OCI-M1 (cell line): ENCODE measurements at places on chromosomes 6 and 20.

- no peak for DNase-seq
Measured at GRCh38 chr6:120096696-120097260, 747.2 kb upstream of the MAN1A1 start.

- no peak for DNase-seq
Measured at GRCh38 chr20:8735674-8736073, 333.2 kb upstream of the PLCB4 start.

DNA sequence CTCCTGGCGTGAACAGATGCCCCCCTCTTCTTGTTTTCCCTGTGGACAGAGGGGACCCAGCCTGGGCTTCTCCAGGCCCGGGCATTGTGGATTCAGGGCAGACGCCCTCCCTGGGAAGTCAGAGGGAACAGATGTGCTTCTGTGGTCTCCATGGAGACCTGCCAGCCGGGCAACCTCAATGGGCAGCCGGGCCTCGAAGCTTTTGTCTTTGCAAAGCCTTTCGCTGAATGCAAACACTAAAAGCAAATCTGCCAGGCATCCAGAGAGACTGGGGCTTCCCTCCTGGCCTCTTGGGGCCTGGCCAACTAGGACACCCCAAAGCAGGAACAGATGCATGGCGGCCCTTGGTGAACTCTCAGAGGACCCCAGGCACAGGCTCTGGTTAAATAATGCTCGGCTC is 370.0 kb upstream of the SULF2 start:
- DNase-seq = no peak

DNA sequence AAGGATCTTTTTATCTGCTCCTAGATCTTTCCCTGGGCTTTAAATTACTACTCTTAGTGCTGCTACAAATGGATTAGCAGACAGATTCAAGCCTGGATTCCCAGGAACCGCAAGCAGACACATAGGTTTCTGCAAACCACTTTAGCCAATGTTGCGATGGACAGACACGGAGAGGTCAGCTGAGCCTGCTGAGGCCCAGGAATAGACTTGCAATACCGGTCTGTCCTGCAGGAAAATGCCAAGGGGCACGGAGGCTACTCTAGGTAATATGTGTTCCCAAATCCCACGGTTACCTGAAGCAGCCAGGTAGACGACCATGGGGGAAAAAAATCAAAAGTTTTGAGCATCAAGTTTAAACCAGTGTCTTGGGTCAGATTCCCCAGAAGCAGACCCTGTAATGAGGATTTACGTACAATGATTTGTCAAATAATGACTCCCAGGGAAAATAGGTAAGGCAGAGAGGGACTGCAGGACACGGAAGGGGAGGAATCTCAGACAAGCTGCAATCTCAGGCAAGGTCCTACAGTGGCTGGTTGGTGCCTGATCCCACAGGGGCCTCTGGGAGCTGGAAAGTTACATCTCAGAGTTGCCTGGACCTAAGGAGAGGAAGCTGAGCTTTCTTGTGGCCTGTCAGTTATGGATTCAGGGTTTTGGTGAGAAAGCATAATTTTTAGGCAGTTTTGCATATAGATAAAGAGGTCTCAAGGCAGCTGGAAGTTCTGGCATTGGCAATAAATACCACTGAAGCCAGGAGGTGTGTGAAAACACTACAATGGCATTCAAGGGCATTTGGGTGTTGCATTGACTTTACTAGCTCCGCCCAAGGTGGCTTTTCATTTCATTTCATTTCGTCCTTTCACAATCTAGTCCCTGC is 12.5 kb downstream of the OTOR start:
- no peak for DNase-seq

- no peak for DNase-seq
Measured at GRCh38 chr6:12324748-12325147, 34.6 kb downstream of the EDN1 start.

- peak; percentile 26 for DNase-seq
Measured at GRCh38 chr6:35973670-35974222, 50.7 kb downstream of the SLC26A8 start.

- no peak for DNase-seq
Measured at GRCh38 chr6:43024436-43024835, 3.0 kb downstream of the RRP36 start.

DNA sequence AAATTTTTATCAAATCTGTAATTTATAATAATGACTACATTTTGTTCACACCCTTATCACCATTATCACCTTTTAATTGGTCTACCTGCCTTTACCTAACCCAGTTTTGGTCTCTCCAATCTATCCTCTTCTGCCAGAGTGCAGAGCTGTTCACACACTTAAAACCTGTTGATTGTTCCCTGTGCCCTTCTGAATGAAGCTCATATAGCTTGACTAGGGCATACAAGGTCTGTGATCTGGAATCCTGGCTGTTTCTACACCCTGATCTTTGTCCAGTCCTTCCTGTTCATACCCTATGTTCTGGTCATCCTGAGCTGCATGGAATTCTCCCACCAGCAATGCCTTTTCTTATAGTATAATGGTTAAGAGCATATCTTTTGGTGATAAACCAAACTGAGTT is 28.9 kb upstream of the SUMO4 start:
- DNase-seq = no peak

- no peak for DNase-seq
Measured at GRCh38 chr6:56770011-56770520, 127.4 kb upstream of the DST start.

DNA sequence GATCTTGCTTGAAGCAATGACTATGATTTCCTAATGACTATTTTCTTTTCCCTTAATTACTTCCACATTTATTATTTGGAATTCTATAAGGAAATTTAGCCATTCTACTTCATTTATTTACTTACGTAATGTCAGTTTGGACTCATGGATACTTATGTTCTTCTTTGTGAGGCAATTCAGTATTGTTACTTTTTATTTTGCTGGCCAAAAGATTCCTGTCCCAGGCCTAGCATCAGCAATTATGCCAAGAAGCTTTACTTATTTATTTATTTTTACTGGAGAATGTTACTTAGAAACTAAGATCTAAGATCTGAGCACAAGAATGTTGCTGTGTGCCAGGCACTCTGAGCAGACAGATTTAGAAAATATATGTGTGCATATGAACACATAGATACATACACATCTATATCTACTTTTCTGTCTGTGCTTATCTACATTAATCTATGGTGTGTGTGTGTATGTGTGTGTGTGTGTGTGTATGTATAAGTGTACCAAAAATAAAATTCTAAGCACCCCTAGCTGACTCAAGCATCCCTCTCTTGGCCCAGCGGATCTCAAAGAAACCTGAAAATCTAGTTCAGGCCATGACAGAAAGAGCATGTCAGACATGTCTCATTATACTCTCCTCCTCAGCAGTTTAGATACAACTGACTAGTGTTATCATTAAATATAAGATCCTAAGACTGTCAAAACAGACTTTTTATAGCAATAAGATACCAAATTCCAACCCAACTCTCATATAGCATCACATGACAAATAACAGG is 640.0 kb upstream of the GJE1 start:
- DNase-seq = no peak

DNA sequence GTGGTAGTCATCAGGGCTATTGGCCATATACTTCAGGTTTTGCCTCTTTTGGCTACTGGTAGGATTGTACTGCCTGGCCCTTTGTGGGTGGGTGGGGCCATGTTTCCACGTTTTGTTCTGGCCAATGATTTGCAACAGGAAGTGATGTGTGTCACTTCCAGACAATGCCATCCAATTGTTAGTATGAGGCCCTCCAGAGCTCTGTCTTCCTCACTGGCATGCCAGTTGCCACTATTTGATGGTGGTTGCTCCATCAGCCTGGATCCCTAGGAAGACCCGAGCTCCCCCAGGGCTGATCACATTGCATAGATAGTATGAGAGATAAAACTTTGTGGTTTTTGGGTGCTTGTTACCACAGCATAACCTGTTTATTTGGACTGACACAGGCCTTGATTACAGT is 7.7 kb upstream of the LRRN4 start:
- DNase-seq = no peak

GRCh38 chr6:4849226-4850022 is 73.2 kb downstream of the CDYL start:
- DNase-seq = peak; percentile 41

DNA sequence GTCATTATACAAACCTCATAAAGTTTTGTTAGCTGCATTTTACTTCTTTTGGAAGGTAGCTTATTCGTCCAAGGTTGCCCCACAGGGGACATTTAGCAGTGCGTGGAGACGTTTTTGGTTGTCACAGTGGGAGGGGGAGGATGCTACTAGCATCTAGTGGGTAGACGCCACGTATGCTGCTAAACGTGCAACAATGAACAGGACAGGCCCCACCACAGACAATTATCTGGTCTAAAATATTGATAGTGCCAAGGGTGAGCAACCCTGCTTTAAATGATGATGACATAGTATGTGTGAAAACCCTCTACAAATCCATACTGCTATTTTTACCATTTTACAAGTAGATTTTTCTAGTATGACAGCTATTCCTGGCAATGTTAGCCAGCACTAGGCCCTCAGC is 13.9 kb upstream of the GCNT2 start:
- no peak for DNase-seq

DNA sequence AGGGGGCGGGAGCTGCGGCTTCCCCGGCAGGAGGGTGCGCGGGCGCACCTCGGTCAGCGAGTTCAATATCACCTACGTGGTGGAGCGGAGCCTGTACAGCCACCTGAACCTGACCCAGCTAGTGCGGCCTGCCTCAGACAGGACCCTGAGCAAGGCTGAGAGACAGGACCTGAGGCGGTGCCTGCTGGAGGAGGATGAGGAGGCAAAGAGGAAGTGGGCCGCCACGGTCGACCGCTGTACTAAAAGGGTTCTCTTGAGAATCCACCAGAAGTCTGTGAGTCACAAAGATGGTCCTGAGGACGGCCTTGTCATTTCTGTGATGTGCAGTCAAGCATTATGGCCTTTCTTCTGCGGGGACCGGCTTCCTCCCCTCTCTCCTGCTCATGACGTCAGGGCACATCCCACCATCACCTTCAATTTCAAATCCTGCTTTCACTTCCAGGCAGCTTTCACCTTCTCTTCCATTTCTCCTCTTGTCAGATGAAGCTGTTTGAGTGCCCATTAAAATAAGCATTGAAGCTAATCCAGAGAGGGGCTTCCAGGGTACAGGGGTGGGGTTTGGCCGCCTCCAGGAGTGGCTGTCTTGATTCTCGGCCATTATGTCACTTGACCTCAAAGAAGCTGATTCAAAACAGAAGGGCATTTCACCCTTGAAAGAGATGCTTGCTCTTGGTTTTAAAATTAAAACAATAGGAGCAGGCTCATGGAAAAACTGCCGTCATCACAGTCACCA is 177.6 kb downstream of the SASH1 start:
- DNase-seq = no peak

- no peak for DNase-seq
Measured at GRCh38 chr6:13764996-13765395, 49.4 kb downstream of the MCUR1 start.

DNA sequence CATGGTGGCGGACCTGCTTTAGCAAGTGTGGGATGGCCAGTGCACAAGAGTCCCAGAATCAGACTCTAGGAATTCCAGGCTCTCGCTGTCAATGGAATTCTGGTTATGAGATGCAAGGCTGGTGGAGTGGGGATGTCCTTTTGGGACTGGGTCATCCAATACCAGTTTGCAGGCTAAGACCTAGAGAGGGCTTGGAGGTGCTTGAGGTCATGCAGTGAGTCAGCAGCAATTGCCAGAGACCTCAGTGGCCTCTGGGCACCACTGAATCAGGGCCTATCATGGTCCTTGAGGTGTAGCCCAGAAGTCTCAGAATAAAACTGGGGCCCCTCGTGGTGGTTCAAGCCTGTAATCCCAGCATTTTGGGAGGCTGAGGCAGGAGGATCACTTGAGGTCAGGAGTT is 1.4 kb upstream of the SCRT2 start:
- DNase-seq = peak; percentile 31

DNA sequence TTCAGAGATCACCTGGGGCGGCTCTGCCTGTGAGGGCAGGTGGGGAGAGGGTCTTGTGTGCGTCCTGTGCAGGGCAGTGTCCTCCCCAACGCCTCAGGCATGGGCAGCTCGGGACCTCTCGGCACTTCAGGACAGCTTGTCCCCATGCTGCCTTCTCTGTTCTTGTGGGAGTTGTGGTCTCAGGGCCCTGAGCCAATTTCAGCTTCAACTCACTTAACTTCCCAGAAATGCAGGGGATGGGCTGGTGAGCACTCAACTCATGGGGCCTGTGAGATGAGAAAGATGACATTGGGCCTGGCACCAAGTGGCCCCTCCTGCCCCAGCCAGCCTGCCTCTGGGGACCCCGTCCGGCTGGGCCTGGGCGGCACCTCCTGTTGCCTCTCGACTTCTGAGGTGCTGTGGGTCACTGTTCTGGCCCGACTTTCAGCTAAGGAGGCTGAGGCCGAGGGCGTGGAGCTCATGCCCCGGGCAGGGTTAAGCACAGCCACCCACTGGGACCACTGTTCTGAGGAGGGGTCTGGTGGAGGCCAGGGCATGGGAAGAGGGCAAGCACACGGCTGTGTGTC is 6.7 kb downstream of the RGS19 start:
- DNase-seq = peak; percentile 67

- DNase-seq = no peak
Measured at GRCh38 chr20:58797371-58798338, 53.0 kb downstream of the GNAS-AS1 start.

DNA sequence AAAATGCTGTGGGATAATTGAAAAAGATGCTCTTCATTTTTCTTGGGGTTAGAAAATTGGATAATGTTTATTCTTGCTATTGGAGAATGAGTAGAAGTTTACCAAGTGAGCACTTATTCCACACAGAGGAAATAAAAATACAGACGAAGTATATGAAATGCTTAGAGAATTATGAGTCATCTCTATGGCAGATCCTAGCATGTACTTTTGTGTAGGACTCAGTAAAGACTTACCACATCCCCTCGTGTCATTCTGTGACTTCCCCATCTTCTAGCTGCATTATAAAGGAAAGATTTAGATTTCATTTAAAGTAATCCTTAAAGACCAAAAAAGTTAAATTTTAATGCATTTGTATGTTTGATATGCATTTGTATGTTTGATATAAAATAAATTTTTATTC is 685.6 kb downstream of the TBC1D32 start:
- DNase-seq = no peak

DNA sequence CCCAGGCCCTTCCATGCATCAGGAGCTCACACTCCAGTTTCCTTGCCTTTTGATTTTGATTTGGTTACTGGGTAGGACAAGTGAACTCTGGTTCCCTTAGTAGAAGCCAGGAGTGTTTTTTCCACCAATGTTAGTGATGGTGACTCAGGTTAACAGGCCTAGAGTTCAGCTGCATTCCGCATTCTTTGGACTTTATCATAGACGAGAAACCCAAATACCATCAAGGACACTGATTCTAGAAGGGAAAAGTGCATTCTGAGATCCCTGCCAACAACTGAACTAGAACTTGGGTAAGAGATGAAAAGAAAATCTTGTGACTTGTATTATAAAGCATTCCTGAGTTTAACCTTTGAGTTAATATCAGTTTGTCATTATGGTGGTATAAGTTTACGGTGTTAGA is 8.9 kb downstream of the GSS start:
- DNase-seq = no peak
